Cardiac fibroblast (primary cell): ENCODE measurements at places on chromosomes 12 and 14.
A peak's percentile ranks its signal among the peaks of the same experiment; 100 is the strongest.

- no peak for DNase-seq
Observed at GRCh38 chr12:52284562-52285171, 6.7 kb downstream of the KRT81 start.

DNA sequence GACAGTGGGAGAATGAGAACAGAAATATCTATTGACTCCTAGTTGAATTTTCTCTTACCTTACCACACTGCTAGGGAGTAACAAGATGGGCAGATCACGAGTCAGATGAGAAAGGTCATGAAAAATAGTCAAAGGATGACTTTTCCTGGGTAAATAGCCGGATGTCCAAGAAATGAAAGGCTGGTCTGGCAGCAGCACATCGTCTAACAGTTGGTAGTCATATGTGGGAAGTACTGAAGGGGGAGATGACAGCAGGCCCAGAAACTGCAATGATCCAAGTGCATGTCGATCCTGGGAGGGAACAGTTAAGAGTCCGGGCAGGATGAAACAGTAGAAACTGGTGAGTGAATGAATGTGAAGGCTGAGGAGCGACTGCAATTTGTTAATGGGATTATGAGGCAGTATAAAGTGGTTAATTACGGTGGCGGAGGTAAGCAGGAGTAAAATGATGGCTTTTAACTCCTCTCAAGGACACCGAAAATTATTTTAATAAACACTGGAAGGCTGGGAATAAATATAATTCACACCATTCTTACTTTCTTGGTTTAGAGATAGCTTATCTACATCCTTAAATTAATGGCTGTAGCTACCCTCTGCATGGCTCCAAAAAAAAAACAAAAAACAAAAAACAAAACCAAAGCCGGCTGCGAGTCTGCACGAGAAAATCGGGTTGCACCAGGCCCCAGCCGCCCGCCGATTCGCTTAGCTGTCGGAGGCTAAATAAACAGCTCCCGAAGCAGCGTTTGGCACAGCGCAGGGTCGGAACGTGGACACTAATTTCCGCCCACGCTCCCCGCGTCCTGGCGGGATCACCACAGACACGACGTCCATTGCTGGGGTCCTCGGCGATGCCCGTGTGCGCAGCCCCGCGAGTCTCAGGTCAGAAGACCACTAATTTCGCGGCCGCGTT is 1.0 kb upstream of the ERC1 start:
- peak; percentile 83 for DNase-seq

DNA sequence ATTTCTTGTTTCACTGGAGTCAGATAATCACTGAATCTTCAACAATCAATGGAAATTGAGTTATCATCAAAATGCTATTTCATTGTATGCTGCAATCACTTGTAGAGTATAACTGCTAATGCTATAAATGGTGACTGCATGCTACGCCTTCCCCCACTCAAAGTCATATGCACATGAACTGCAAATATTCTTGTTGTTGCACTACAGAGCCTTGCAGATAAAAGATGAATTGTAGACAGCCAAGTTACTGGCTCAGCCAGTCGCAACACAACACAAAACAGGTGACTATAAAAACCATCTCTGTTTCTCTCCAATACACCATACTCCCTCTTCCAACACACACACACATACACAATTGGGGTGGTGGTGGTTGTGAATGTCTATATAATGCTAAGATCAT is 171.0 kb upstream of the HMGA2 start:
- DNase-seq, result no peak

DNA sequence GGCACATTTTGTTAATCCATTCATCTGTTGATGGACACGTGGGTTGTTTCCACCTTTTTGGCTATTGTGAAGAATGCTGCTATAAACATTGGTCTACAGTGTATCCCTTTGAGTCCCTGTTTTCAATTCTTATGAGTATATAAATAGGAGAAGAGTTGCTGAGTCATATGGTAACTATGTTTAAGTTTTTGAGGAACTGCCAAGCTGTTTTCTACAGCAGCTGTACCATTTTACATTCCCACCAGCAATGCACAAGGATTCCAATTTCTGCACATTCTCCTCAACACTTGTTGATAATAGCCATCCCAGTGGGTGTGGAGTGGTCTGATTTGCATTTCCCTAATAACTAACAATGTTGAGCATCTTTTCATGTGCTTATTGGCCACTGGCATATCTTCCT is 6.9 kb upstream of the SVOP start:
- DNase-seq, result peak; percentile 36

GRCh38 chr12:55696141-55696540 is 11.6 kb downstream of the ITGA7 start:
- no peak for DNase-seq

- DNase-seq, result no peak
Observed at GRCh38 chr12:12034344-12034743, 36.4 kb upstream of the BCL2L14 start.

DNA sequence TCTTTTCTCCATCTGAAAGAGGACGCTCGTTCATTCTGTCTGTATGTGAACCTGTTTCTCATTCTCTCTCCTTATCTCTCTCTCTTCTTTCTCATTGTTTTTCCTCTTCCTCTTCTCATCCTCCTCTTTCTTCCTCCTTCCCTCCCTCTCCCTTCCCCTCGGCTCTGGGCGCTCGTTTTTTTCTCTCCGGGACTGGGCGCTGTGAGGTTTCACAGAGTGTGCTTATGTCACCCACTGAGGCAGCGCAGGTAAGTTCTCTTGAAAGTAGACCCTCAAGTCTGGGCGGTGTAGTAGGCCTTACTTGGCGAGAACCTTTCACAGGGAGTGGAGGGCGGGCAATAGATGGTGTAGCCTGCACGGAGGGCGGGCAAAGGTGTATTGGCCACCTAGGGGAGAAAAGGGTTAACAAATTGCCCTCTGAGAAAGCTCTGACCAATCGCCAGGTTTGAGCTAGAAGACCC is 4.5 kb upstream of the SIX1 start:
- DNase-seq, result no peak

GRCh38 chr12:20350495-20350894 is 17.8 kb upstream of the PDE3A start:
- peak; percentile 95 for DNase-seq

- no peak for DNase-seq
Observed at GRCh38 chr14:101980251-101980650, 15.9 kb downstream of the DYNC1H1 start.

GRCh38 chr14:68893566-68893965 is 85.5 kb downstream of the ACTN1 start:
- no peak for DNase-seq

DNA sequence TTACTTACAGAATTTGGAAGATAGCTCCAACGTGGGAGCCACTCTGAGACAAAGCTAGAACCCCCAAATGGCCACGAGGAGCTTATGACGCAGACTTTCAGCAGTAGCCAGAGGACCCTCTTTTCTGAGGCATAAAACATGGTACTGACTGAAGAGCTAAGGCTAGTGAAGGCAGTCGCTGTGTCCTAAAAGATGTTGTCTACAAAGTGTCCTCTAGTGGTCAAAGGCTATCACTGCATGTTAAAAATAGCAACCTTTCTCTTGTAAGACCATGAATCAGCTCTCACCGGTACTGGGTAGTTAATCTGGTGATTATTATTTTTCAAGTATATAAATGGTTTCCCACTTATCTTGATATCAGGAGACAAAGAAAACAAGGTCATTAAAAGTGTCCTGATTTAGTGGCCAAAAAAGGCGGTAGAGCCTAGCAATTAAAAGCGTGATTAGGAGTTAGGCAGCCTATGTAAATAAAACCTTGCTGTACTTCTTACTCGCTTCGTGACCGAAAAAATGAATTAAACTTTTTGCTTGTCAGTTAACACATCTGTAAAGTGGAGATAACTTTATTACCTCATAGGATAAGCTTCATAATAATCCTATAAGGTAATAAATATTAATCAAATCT is 47.0 kb upstream of the LGR5 start:
- peak; percentile 88 for DNase-seq

DNA sequence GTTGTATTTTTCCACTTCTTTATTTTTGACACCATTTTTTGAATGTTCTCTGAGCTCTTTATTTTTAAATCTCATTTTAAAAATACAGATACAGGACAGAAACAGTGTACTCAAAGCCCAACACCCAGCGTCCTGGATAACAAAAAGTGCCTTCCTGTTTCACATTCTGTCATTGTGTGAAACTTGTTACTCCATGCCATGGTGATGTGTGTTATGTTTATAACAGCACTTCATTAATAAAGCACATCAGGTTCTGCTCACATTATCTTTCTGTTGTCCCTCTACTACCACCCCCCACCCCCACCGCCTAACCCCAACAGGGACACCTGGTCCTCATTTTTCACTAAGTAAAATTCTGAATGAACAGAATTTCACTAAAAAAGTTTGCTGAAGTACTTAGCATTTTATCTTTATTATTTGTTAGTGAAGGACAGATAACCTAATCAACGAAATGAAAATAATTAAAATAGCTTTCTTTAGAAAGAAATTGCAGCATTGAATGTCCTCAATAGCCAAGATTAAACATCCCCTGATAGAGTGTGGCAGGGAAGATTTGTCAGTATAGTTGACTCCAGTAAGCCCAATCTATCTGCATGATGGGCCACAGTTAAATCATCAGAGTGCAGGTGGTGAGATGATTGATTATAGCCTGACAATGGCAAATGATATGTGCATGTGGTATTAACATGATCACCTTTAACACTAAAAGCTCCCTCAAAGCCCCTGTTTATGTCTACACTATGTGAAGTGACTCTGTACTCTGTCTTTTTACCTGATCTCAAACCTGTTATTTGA is 153.9 kb downstream of the ACSS3 start:
- no peak for DNase-seq

DNA sequence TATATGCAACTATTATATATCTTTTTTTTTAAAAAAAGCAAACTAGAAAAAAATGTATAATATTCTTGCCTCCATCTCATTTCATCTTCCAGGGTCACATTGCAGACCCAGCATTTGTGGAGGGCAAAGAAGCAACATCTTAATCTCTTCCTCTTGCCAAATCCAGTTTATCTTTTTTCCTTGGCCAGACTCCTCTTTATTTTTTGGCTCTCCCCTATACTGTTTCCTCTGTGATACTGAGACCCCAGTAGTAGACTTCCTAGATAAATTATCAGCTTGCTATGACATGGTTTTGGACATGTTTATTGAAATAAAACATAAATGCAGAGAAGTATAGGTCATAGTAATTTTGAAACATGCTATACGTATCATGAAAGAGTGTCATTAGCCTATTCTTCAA is 303.8 kb upstream of the DDHD1 start:
- no peak for DNase-seq

DNA sequence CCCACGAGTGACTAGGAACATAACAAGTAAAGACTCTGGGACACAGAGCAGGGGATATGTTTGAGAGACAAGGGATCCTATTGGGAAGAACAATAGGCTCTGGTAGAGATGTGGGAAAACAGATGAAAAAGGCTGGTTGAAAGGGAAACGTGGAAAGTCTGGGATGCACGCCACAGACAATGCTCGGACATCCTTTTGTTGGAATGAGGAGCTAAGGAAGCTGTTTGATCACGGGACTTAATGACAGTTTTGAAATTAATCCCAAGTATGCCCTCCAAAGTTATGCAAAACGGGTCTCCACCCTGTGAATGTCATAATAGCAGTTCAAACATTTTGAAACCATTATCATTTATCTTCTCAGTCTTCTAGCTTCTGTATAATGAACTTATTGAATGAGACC is 31.7 kb upstream of the ANO2 start:
- no peak for DNase-seq

GRCh38 chr12:12818701-12819100 is 5.6 kb downstream of the DDX47 start:
- DNase-seq, result no peak

- DNase-seq, result no peak
Observed at GRCh38 chr12:4190366-4191063, 83.0 kb upstream of the CCND2 start.

GRCh38 chr12:98646294-98647090 is 1.4 kb downstream of the APAF1 start:
- peak; percentile 29 for DNase-seq

- DNase-seq, result no peak
Observed at GRCh38 chr12:26700430-26700829, 132.6 kb downstream of the ITPR2 start.

- DNase-seq, result no peak
Observed at GRCh38 chr12:69406217-69406616, 46.7 kb downstream of the YEATS4 start.

- DNase-seq, result no peak
Observed at GRCh38 chr12:47216150-47216677, 136.5 kb upstream of the AMIGO2 start.

DNA sequence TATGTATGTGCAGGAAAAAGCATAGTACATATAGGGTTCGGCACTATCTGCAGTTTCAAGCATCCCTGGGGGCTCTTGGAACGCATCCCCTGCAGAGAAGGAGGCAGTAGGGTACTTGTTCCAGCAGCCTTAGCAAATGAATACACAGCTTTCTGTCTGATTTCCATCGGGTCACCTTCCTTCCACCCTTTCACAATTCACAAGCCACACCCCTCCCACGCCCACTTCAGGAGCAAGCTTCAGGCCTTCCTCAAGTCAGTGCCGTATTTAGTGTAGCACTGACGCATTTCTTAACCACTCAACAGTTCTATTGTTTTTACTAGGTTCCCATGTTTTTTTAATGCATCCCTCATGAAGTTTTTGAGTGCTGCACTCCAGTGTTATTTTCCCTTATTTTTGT is 64.2 kb downstream of the CLMN start:
- DNase-seq, result peak; percentile 86

GRCh38 chr12:12357719-12358461 is 1.0 kb downstream of the BORCS5 start:
- peak; percentile 3 for DNase-seq

- DNase-seq, result no peak
Observed at GRCh38 chr12:67541625-67541991, 106.9 kb upstream of the DYRK2 start.

GRCh38 chr12:89454080-89454848 is 70.3 kb downstream of the GALNT4 start:
- DNase-seq, result peak; percentile 30

- no peak for DNase-seq
Observed at GRCh38 chr12:45298047-45298446, 82.2 kb downstream of the ANO6 start.

GRCh38 chr12:68447797-68448260 is 115.7 kb upstream of the MDM1 start:
- no peak for DNase-seq

GRCh38 chr12:69243099-69244084 is 4.0 kb downstream of the CPSF6 start:
- no peak for DNase-seq

GRCh38 chr12:72574138-72574537 is 302.0 kb downstream of the TRHDE start:
- no peak for DNase-seq

DNA sequence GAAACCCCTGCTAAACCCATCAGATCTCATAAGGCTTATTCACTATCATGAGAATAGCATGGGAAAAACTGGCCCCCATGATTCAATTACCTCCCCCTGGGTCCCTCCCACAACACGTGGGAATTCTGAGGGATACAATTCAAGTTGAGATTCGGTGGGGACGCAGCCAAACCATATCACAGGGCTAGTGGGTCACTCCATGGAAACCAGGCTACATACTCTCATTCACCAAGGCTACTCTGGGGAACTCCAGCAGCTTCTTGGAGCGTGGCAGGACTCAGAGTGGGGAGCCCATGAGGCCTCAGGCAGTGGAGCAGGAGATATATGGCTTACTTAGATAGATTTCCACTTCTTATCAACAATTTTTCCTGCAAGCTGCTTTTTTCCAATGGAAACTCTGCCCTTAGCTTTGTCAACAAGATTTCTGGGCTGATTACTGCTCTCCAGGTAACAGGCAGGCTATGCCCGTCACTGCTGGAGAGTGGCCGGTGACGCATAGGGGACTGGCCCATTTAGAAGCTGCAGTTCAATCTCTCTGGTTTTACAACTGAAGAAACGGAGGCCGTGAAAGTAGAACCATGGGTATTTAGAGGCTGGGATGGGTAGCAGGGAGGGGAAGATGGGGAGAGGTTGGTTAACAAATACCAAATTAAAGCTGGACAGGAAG is 16.5 kb downstream of the VDR start:
- no peak for DNase-seq
